ENCODE measurements at places on chromosomes 1 and 21.
A peak's percentile ranks its signal among the peaks of the same experiment; 100 is the strongest.

DNA sequence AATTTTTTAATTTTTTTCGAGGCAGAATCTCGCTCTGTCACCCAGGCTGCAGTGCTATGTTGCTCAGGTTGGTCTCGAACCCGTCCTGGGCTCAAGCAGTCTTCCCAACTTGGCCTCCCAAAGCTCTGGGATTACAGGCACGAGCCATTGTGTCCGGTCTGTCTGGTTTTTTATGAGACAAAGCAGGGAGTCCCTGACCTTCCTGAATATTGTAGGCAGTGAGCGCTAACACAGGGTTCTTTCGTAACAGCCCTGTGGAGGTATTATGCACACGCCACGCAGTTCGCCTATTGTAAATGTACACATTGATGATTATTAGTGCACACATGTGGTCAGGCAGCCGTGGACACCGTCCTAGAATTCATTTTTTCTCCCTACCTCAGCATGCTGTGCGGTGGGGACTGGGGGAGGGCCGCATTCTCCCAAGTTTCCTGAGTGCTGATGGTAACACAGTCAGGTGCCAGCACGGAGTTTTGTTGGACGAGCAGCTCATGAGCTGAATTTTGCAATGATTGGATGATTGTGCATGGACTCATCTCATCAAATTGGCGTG is 19.6 kb downstream of the SPSB1 start:
- no peak for DNase-seq

GRCh38 chr1:92862605-92863004 is 30.8 kb downstream of the RPL5 start:
- DNase-seq = no peak

- peak; percentile 55 for DNase-seq
Measured at GRCh38 chr1:7207875-7208646, 422.8 kb downstream of the CAMTA1 start.

- DNase-seq = no peak
Measured at GRCh38 chr1:3342960-3343359, 111.5 kb upstream of the ARHGEF16 start.

DNA sequence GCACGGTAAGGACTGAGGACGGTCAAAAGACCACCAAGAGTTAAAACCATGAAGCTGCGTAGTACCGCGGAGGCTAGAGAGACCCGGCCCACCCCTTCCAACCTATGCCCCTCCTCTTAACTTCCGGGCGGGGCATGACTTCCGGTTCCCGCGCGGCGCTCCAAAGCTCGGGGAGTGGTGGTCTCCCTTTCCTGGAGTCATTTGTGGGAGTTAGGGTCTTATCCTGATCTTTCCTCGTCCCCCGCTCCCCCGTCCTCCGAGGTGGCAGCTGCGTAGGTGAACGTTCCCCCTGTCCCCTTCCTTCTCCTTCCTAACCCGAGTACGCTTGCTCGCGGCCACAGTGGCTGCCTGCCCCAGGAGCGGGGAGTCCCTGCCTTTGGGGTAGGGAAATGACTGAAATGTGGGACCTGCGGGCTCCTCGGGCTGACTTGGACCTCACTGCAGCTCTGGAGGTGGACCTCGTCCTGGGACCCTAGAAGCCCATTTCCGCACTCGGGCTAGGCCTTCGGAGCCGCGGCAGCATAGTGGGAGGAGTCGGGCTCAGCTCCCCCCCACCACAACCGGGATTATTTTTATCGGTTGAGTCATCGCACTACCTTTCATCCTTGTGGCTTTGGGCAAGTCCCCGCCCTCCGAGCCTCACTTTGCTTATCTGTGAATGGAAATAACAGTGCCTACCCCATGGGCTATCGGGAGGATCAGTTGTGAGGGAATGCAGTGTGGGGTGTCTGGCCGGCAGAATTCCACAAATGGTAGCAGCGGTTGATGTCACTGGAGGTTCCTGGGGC is 24.1 kb downstream of the CELA3A start:
- DNase-seq = peak; percentile 94

GRCh38 chr1:28097100-28097472 is 8.7 kb upstream of the EYA3 start:
- DNase-seq = no peak

- no peak for DNase-seq
Measured at GRCh38 chr1:53108646-53109580, 33.5 kb downstream of the SLC1A7 start.

GRCh38 chr1:211648336-211648735 is 27.1 kb downstream of the NEK2 start:
- no peak for DNase-seq

DNA sequence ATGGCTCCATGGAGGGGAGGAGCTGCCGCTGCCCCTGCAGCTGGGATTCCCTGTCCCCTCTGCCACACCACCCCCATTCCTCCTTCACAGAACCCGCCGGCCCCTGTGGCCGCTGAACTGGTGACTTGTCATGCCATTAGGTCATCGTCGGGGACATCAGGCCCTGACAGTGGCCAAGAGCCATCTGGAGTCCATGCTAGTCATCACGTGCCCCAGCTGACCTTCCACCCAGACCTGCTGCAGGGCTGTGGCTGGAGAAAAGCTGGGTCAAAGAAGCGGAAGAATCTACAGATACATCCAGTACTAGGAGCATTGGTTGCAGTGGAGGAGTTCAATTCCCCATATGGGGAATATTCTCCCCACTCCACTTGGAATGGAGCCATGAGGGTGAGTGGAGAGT is 78.1 kb downstream of the KCNJ15 start:
- DNase-seq = no peak

- no peak for DNase-seq
Measured at GRCh38 chr1:28642056-28642846, 616 bp downstream of the TAF12 start.

DNA sequence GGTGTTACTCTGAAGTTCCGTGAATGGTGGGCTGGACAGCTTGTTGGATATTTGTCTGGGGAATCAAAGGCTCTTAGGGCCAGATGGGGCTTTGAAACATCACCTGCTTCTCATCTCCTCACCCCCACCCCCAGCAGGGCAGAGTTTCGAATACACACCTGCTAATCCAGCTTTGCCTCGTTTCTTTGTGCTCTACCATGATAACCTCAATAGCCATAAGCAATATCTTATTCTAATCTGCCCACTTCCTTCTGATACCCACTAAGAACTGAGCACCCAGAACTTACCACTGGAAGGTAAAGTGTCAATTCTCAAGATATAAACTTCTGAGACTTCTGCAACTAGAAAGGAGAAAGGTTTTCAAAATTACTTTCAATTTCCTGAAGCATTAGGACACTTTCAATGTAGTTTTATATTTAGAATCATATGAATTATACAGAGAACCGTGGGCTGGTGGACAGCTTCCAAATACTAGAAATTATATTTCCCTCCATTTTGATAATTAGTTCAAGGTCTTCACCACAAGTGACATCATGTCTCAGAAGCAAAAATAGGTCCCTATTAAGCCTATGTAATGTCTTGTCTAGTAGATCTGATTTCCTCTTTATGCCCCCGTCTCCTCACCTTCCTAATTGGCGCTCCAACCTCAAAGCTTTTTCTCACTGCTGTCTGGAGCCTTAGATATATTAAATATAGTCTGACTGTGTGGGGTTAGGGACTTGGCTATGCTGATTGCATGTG is 64.4 kb upstream of the NEK2 start:
- DNase-seq = no peak

DNA sequence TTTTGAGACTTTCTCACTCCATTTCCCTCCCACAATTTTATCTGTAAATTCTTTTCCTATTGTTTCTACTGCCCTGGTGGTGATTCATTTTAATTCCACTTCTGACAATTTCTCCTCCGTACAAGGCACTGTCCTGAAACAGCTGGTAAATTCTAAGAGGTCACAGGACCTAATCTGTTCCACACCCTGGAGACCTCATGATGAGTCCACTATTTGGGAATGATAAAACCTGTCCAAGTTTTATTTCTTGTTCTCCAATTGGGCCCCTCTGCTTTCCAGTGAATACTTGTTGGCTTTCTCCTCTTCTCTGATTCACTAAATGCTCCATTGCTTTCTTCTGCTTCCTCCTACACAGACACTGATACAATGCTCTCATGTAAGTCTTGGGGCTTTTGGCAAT is 343.1 kb upstream of the DUSP10 start:
- DNase-seq = no peak

DNA sequence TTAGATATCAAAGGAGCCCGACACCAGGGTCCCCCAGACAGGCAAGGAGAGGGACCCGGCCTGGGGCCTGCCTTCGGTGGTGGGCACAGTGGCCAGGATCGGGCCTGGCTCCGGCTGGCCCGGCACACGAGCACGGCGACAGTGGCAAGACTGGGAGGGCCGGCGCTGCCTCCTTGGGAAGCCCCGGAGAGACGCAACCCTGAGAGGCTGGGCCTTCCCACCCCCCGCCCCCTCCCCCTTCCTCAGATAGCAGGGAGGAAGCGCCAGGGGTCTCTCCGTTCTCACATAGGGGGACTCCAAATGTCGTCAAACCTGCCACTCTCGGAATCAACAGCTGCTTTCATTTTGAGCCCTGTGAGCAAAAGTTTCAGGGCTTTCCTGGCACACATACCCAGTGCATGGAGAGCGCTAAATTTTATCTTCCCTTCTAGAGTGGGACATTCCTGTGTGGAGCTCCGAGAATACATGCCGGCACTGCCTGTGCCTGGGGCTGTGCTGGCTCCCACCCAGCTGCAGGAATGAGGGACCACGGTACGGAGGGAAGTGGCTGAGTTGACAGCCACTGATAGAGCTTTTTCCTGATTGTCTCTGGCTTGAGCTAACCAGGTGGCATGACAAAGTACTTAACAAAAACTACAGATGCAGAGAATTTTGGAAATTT is 62.4 kb downstream of the CD247 start:
- DNase-seq = peak; percentile 86

DNA sequence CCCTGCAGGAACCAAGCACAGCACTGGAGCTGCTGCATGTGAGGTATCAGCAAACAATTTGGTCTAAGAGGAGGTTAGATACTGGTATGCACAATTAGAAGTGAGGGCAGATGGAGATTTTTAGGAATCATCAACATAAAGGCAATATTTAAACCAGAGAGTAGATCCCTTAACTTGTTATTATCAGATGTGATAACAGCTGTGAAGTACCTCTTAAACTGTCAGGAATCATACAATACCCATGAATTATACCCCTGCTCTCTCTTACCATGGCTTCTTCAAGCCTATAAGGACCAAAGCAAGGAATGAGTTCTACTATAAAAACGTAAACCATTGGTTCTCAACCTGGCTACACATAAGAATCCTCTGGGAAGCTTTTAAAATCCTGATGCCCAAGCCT is 3.9 kb downstream of the BCAR3 start:
- DNase-seq = no peak

GRCh38 chr1:169020684-169021083 is 85.8 kb upstream of the ATP1B1 start:
- DNase-seq = no peak

DNA sequence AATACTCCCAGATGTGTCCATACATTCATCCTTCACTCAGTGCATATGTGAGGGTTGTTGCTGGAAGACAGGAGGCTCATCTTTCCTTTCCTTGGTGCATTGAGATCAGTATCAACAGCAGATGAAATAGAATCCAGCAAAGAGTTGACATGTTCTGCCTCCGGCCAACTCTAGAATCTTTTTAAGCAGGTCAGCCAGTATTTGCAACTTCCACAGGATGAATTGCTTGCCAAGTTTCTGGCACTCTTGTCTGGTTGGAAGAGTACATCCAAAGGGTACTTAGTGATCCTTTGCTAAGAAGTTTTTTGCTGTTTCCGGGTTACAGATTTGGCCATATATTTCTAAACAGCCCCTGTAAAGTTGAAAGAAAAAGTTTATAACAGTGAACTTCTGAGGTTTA is 21.1 kb downstream of the SYNC start:
- DNase-seq = no peak

DNA sequence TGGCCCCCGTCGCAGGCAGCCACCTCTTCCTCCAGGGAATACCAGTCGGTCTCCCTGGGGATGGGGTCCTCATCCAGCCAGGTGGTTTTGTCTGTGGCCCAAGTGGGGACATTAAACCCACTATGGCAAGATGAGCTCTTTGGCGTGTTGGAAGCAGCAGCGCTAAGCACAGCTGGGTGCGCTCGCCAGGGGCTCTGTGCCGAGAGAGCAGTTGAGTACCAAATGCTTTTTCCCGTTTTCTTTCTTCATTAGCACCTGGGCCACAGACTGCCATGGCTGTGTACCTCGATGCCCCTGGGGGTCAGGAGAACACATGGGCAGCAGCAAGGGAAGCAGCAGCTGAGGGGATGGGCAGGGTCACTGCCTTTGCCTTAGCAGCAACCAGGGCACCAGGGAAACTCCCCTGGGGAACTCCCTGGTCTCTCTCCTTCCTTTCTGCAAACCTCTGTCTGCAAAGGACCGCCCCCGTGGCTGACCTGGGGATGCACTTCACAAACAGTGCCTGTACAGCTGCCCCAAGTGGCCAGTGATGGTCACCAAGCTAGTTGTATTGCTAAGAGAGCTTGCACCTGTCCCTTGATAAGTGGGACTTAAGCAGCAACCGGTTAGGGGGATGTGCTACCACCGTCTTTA is 31.1 kb downstream of the EDARADD start:
- DNase-seq = peak; percentile 23

DNA sequence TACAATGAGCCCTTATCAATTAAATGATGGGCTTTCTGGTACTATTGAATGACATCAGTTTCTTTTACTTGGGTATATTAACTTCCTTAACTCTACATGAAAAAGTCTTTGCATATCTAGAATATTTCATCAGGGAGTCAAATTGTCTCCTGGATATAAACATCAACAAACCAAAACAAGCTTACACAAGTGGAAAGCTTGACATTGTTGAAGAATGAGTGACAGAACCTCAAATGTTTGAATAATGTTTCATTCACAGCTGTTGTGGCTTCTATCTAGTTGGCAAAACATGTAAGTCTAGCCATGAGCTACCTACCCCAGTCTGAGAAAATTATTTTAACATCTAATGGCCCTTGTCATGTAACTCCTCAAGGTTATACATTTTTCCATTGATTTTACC is 604.8 kb upstream of the ADAMTS5 start:
- DNase-seq = no peak

DNA sequence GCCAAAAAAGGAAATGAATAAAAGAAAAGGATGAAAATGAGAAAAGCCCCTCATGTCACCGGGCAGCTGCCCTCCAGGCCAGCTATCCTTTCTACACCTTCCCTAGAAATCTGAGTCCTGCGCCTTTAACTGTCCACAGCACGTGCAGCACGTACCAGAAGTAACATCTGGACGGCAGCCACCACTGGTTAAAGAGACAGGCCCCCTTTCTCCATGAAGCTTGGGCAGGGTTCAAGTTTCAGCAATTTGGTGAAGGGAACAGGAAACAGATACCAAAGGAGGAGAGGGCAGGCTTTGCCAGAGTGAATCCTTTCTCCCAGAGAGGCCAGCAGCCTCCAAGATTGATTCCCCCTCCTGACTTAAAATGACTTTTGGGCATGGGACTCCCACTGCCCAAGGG is 3.6 kb upstream of the KIAA2013 start:
- no peak for DNase-seq

GRCh38 chr1:198970916-198971315 is 332.1 kb downstream of the PTPRC start:
- no peak for DNase-seq

GRCh38 chr1:16450863-16451481 is 10.4 kb downstream of the NECAP2 start:
- DNase-seq = no peak

Measured in activated naive CD4-positive, alpha-beta T cell treated with anti-CD3 and anti-CD28 coated beads for 36 hours (primary cell).